ENCODE measurements at places on chromosomes 1 and 21. TPM values are rescaled to one million over a fixed set of nuclear protein-coding genes. Genes with fewer than 3 reads are reported as not detected.

- no peak for ATAC-seq
Observed at GRCh38 chr1:41314376-41315145, 46.7 kb upstream of the FOXO6 start.

GRCh38 chr1:68808351-68808750, 311.5 kb upstream of the DEPDC1 start:
- no peak for ATAC-seq

TARBP1 gene
- total RNA-seq, result 9.6 TPM

- ATAC-seq, result no peak
Observed at GRCh38 chr1:30770150-30770549, 12.6 kb upstream of the LAPTM5 start.

- ATAC-seq, result no peak
Observed at GRCh38 chr1:100606438-100606837, 68.5 kb downstream of the GPR88 start.

PPIAL4G gene
- total RNA-seq, result not detected

- no peak for ATAC-seq
Observed at GRCh38 chr1:207815913-207816291, 64.0 kb downstream of the CD46 start.

KIF14 gene
- 0.13 TPM for total RNA-seq

DNA sequence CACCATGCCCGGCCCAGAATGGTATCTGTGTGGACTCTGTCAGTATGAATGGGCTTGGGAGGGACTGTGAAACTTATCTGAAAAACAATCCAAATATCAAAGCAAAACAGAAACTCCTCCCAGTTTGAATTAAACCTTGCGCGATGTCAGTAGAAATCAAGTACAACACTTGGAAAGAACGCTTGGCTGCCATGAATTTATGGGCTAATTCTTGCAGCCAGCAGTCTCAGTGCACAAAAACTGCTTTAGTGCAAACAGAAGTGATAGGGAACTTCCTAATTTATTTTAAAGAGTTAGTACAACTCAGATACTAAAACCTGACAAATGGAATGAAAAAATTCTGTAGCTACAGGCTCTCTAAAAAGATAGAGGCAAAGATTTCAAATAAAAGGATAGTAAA, 8.5 kb downstream of the CLCA1 start:
- peak; percentile 36 for ATAC-seq

GPATCH3 gene
- 5.1 TPM for total RNA-seq

DNA sequence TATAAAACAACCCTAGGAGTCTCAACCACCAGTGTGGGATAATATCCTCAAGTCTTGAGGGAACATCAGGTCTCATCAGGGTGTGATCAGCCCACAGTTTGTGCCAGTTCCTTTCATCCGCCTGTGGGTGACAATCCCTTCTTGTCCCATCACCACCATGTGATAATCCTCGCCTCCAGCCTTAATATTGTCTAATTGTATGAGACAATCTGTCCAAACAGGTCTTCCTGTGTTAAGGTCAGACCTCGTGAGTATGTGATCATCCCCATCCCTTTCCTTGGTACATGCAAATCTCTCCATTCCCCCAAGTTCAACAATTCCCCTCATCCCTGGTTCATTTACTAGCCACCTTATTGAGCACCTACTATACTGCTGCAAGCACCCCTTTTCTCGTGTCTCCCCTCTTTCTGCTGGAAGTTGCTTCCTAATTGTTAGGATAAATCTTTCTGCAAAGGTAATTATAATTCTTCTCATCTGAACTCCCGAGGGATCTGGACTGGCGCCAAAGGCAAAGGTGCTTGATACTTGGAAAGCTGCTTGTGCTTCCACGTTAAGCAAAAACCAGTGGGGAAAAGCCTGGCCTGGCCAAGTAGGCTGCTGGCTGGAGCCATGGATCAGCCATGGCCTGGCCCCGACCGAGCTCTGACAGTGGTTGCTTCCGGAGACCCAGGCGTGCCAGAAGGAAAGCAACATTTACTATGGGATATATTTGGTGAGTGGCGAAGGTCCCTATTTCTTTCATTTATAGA, 92.5 kb downstream of the RNF220 start:
- ATAC-seq, result no peak

GRCh38 chr1:186636786-186637185, 43.4 kb downstream of the PTGS2 start:
- no peak for ATAC-seq

DNA sequence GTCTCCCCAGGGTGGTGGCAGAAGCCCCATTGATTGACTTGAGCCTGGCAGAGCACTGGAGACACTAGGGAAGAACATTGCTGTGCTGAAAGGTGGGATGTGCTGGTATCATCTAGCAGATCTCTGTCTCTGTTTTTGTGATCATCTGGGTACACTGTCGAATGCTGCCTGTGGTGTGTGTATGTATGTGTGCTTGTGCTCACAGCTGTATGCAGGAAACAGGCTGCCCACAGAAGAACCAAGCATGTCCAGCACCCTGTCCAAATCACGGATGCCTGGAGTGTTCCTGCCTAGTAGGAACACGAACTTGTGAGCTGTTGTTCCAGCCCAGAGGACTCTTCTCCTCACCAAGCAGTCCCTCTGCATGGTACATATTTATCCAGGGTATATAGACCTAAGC, 1.5 kb downstream of the BRINP2 start:
- ATAC-seq, result no peak

ADAMTSL4 gene
- 29.6 TPM for total RNA-seq

DNA sequence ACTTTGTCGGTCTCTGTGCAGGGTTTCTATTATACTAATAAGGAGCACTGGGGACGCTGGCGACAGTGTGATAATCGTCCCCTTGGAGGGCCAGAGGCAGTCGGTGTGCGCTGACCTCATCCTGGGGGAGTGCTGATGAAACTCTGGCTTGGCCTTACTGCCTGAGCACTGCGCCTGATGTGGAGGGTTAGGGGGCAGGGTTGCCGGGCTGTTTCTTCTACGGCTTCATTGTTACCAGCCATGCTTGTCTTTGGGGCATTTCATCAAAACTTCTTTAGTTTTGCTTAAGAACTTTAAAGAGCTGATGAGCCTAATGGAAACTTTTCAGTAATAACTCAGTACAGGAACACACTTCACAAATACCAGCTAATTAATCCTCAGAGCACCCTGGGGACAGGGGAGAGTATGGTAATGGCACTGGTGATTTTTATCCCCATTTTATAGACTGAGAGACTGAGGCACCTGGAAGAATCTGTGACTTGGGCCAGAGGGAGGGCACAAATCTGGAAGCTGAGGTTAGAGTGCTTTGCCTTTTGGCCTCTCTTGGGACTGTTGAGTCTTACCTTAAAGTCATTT, 81.8 kb downstream of the PEX14 start:
- ATAC-seq, result no peak

- ATAC-seq, result no peak
Observed at GRCh38 chr1:175470078-175470477, 273.3 kb downstream of the TNR start.

MNDA gene
- total RNA-seq, result 10.5 TPM

DNA sequence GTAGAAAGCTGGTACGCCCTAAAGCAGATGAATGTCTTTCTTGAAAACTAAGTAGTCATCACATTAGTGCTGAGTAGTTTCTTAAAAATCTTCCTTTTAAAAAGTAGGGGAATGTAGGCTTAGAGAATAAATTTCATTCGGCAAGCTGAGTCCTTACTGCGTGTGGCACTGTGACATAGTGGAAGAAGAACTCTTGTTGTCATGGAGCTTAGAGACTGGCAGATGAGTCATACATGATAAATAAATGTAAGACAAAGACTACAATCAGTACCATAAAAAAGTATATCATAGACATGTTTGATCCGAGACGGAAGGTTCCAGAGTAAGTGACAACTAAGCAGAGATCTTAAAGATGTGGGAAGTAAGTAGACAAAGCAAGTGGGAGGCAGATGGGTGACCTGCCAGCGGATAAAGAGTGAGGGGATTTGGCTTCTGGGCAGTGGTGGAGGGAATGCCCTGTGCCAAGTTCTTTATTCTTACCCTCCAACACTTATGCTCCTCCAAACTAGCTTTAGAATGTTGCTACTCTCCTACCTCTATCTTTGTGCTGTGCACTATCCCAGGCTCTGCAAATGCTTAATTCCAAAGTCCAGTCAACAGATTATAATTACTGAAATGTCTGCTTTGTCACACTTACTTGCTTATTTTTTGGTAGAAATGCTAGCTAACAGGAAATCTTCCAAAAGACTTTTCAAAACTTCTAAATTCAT, 608.5 kb upstream of the USP24 start:
- ATAC-seq, result no peak

- ATAC-seq, result no peak
Observed at GRCh38 chr21:19321688-19322087, 918.1 kb upstream of the TMPRSS15 start.

GRCh38 chr21:45391743-45392572, 13.0 kb upstream of the COL18A1 start:
- ATAC-seq, result no peak

- ATAC-seq, result no peak
Observed at GRCh38 chr1:10339815-10340214, 59.0 kb upstream of the PGD start.

DNA sequence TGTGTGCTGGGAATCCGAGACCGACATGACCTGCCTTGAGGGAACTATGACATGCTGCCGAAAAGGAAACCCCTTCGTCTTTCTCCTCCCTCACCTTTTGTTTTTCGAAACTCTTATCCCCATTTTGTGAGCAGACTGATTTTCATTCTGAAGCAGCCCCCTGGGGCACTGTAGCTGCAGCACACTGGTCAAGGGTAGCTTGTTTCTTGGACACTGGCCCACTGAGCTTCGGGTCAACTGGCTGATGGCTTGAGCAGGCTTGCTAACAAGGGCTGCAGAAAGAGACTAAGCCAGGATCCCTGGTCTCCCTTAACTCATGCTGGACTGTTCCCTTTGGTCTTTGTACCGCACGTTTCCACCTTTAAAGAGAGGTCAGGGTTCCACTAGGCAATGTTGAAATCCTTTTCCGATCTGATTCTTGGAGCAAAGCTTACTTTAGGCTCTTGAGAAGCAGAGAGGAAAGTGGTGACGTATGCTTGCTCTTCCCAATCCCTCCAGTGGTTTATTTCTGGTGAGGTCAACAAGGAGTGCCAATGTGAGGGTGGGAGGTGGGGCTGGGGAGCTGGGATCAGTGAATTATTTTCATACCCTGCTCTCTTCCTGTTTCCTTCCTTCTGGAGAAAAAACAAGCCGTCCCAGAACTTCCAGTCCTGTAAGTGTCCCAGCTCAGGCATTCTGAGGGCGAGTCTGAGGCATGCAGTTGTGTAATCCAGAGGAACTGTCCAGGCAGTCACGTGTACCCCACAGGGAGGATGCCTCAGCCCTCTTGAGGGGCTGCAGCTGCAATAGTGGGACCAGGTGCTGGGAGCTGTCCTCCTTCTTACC, 7.6 kb downstream of the CYP4B1 start:
- peak; percentile 93 for ATAC-seq

CD1D gene
- 2.7 TPM for total RNA-seq

DNA sequence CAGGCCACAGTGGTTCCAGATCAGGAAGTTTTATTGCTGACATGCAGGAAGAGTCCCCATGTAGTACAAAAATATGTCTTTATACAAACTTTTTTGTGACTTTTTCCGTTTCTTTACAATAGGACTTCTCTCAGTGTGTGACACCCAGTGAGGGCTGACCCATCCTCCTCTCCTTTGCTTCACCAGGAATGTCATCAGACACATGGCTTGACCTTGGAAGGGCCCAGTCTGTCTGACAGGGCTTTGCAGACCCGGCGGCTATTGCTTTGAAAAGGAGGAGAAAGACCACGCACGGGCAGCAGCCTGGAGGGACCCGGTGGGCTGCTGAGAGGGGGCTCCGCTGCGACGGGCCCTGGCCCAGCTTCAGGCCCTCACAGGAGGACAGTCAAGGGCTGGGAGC, 16.2 kb upstream of the EVA1B start:
- no peak for ATAC-seq

MX2 gene
- total RNA-seq, result 16.3 TPM

DNA sequence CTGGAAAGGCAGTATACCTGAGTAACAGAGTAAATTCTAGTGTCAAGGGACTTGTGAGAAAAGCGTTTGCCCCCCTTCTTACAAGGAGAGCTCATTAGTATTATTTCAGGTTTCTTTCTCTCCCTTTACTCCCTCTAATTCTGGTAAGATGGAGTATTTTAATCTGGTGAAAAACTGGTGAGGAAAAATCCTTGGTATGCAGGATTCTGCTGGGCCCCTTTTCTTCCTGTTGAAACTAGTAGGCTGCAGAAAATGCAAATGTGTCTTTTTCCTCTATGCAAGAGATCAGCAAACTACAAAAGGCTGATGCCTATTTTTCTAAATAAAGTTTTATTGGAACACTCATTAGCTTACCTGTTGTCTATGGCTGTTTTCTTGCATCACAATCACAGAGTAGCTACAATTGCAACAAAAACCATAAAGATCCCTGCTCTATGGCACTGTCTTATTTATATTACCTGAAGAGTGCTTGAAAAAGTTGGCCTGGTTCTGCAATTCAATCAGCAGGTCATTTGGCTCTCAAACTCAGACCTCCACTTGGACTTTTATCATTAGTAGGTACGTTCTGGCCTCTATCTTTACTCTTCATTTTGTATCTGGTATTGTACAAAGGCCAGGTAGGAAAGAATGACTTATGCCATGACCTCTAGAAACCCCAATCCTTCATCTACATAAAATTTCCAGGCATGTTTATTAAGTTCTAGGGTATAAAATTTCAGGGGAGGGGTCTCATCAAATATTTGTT, 109.6 kb downstream of the AKT3 start:
- no peak for ATAC-seq

GRCh38 chr1:153805886-153806719, 30.9 kb downstream of the SLC27A3 start:
- no peak for ATAC-seq

PKLR gene
- total RNA-seq, result not detected

NVL gene
- total RNA-seq, result 15.9 TPM

SIM2 gene
- total RNA-seq, result not detected

GRCh38 chr21:40646651-40647050, 200.3 kb downstream of the DSCAM start:
- no peak for ATAC-seq

BCL2L15 gene
- 0.27 TPM for total RNA-seq

GRCh38 chr1:76186554-76187170, 112.1 kb downstream of the ST6GALNAC3 start:
- ATAC-seq, result no peak
